ENCODE measurements at places on chromosomes 2 and 18. TPM values are rescaled to one million over a fixed set of nuclear protein-coding genes. Genes with fewer than 3 reads are reported as not detected.

The FHOD3 gene
- total RNA-seq, result 347 TPM

The WNT10A gene
- not detected for total RNA-seq

DNA sequence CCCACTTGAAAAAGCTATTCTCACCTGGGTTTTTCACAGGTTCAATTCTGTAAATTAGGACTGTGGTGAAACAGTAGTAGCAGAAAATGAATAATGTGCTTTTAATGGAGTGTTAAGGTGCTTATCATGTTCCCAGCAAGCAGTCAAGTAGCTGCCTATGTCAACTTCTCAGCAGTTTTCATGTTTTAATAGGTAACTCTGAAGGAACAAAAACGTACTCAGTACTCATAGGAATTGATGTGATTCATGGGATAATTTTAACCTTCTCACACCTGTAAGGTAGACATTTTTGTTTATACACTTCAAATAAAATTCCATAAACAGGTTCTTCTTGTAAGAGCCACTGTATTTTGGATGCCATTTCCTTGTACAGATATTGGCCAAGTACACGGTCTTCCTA lies 801.6 kb downstream of the MBD2 start:
- DNase-seq, result no peak

- no peak for DNase-seq
These were observed 53.4 kb upstream of the ORC2 start for GRCh38 chr2:201016859-201017258.

- no peak for DNase-seq
These were observed 66.6 kb upstream of the PELI1 start for GRCh38 chr2:64210816-64211215.

DNA sequence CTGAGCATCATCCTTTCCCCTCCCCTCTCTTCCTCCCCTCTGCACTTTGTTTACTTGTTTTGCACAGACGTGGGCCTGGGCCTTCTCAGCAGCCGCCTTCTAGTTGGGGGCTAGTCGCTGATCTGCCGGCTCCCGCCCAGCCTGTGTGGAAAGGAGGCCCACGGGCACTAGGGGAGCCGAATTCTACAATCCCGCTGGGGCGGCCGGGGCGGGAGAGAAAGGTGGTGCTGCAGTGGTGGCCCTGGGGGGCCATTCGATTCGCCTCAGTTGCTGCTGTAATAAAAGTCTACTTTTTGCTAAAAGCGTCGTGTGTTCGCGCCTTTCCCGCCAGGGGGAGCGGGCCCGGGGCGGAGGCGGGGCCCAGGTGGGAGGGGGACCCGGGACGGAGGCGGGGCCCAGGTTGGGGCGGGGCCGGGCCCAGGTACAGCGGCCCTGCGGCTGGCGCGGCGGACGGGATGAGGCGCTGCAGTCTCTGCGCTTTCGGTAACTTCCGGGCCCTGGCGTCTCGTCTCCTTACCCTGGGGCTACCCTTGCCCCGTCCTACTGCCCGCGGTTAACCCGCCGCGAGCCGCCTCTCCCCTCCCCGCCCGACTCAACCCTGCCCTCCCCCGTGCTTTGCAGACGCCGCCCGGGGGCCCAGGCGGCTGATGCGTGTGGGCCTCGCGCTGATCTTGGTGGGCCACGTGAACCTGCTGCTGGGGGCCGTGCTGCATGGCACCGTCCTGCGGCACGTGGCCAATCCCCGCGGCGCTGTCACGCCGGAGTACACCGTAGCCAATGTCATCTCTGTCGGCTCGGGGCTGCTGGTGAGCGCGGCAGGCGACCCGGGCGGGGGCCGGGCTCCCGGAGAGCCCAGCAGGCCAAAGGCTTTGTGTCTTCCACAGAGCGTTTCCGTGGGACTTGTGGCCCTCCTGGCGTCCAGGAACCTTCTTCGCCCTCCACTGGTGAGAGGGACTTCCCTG lies at the start of gene KRTCAP3:
TSS of gene KRTCAP3 (plus strand) at position 424 of the 962 bp plus-strand sequence. CDS start at position 456, 32 bp downstream.
- DNase-seq, result peak; percentile 37
